ENCODE measurements at places on chromosomes 7 and 10. TPM values are rescaled to one million over a fixed set of nuclear protein-coding genes. Genes with fewer than 3 reads are reported as not detected.
A peak's percentile ranks its signal among the peaks of the same experiment; 100 is the strongest.

DNA sequence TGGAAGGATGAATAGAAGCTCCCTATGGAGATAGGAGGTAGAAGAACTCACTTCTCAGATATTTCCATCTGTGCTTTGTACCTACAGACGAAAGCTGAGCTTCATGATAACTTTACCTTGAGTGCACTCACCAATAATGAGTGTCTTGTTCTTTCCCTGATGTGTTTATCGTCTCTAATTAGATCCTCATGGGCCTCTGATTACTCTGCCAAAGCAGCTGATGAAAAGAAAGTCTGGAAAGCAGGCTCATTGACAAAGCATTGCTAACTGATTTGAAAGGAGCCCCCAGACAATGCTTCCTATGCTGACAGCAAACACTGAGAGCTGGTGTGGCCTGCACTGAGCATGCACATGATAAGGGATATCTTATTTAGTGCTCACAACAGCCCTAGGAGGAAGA, 183.9 kb upstream of the GHITM start:
- DNase-seq, result no peak

- peak; percentile 44 for DNase-seq
Measured at GRCh38 chr7:107742678-107743566, 1.0 kb upstream of the CBLL1 start.

DNA sequence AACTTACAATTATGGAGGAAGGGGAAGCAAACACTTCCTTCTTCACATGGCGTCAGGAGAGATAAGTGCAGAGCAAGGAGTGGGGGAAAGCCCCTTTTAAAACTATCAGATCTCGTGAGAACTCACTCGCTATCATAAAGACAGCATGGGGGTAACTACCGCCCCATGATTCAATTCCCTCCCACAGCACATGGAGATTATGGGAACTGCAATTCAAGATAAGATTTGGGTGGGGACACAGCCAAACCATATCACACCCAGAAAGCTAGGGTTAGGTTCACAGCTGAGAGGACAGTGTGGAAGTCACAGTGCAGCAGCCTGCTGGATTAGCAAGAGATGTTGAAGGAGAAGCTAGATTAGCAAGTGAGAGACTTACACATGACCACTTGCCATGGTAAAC, 81.6 kb downstream of the CRTAC1 start:
- no peak for DNase-seq

Gene SLC16A9
- total RNA-seq, result 15.7 TPM
